Naive thymus-derived CD4-positive, alpha-beta T cell (primary cell): ENCODE measurements at places on chromosomes 16 and 17.

DNA sequence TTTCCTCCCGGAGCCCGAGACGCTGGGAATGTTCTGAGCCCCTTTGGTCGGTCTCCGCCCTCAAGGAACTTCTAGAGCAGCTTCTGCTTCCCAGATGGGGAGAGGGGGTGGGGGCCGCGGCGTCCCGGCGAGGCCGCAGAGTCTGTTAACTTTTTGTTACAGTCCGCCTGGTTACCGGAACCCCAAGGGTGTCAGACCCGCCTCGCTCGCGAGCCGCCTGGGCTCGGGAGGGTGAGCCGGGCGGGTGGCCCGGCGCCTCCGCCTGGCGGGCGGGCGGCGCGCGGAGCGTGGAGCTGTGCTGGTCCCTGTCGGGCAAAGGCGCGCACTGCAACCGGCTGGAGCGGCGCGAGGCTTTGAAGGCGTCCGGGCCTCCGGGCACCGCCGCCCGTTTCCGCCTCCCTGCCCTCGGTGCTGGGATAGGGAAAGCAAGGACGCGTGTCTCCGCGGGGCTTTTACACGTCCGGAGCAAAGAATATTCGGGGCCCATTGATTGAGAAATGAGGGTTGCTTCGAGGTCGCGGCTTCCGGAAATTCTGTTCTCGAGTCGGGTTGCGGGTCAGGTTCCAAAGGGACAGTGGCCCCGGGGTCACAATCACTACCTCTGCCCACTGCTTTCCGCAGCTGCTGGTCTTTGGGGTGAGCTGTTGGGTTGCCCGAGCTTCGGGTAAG is 1.7 kb downstream of the HS3ST3B1 start:
- H3K36me3 ChIP-seq: peaks cover 4% of the 10 kb centered on the region
- peak overlapping the region; percentile 63 for H3K27ac ChIP-seq
- H3K27me3 ChIP-seq: peaks cover 14% of the 10 kb centered on the region
- peak overlapping the region; percentile 99 for H3K4me3 ChIP-seq

- no peak for DNase-seq
- H3K36me3 ChIP-seq: peaks cover 10% of the 10 kb centered on the region
- H3K27me3 ChIP-seq: no peaks in the 10 kb centered on the region
- H3K27ac ChIP-seq: no peak overlapping the region
- H3K4me1 ChIP-seq: no peaks in the 10 kb centered on the region
- H3K4me3 ChIP-seq: no peak overlapping the region
Measured at GRCh38 chr16:74691093-74691855, 9.4 kb downstream of the MLKL start.

DNA sequence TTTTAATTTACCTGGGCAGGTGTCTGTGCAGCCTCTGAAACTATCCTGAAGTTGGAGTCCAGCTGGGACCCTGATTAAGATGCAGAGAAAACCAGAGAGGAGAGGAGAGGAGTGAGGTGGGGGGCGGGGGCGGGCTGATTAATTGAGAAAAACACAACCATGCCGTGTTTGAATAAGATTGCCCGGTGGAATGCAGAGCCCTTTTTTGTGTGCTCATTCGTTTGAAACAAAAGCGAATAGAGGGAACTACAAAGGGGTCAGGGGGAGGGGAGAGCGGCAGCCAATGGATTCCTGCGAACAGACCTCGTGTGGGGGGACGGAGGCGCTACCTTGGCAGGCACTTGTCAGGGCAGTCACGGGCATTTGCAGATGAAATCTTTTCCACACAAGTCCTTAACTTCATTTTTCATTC is 355.8 kb downstream of the SOX9 start:
- no peak overlapping the region for H3K4me3 ChIP-seq
- no peaks in the 10 kb centered on the region for H3K27me3 ChIP-seq
- DNase-seq: no peak
- H3K27ac ChIP-seq: no peak overlapping the region
- no peaks in the 10 kb centered on the region for H3K36me3 ChIP-seq

- no peak for DNase-seq
- H3K27me3 ChIP-seq: no peaks in the 10 kb centered on the region
- H3K27ac ChIP-seq: no peak overlapping the region
- H3K4me1 ChIP-seq: no peaks in the 10 kb centered on the region
Measured at GRCh38 chr17:72301887-72302286, 181.1 kb downstream of the SOX9 start.

DNA sequence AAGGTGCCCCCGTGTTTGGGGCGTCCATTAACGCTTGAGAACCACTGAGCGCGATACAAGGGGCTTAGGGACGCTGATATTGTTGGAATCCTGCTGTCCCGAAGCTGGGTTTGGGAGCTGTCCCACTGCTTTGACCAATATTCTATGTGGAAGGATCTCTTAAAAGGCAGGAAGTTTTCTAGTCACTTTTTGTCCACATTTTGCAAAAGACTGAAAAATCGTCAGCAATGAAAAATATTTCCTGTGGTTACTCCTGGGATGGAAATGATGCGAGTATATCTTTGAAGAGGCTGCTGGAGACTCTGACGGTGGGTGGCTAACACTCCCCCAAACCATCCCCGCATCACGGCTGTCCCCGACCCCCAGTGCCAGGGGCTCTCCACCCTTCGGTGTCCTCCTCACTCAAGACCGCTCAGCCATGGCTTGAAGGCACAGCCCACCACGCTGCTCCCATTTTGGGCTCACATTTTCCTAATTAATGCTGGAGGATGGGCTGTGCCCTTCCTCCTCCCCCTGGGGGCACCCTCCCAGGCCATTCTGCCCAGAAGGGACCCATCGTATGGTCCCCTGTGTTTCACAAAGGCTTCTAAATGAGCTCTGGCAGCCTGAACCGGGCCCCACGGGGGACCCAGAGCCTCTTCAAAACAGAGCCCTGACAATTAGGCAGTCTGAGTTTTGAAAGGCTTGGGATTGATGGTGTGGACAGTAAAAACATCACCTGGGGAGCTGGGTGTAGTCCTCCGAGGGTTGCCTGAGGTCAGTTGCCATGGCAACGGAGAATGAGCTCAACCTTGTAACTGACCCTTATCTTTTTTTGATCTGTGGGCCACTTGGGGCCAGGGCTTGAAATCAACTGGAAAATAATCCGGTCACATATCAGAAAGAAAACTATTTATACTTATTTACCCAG is 158.6 kb downstream of the C16orf78 start:
- no peaks in the 10 kb centered on the region for H3K36me3 ChIP-seq
- no peak overlapping the region for H3K4me3 ChIP-seq
- no peak for DNase-seq
- H3K4me1 ChIP-seq: no peaks in the 10 kb centered on the region
- no peaks in the 10 kb centered on the region for H3K27me3 ChIP-seq

- H3K36me3 ChIP-seq: no peaks in the 10 kb centered on the region
- no peaks in the 10 kb centered on the region for H3K4me1 ChIP-seq
- DNase-seq: no peak
- H3K4me3 ChIP-seq: no peak overlapping the region
- no peaks in the 10 kb centered on the region for H3K27me3 ChIP-seq
- H3K27ac ChIP-seq: no peak overlapping the region
Measured at GRCh38 chr17:15321556-15322251, 19.7 kb downstream of the TEKT3 start.
